ENCODE measurements at places on chromosomes 6 and 20. TPM values are rescaled to one million over a fixed set of nuclear protein-coding genes. Genes with fewer than 3 reads are reported as not detected.

Gene FABP7
- total RNA-seq = not detected

DNA sequence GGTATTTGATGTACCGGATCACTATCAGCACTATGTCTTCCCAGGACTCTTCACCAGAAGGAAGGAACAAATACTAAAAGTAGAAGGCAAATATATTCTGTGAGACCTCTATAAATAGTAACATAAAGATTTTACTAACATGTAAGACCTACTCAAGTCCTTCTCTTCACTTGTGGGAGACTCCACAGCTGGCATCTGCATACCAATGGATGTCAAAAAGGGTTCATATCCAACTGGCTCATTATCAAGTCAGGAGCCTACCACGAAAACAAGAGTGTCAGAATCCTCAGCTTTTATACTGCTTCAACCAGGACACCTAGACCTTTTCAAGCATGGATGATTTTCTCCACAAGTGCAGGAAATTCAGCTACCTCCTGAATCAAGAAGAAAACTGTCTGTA lies 20.0 kb upstream of the MARCKS start:
- no peak for DNase-seq

- DNase-seq = no peak
Measured at GRCh38 chr6:24752917-24753492, 21.7 kb upstream of the GMNN start.

Gene CYP24A1
- 0.07 TPM for total RNA-seq

Gene SLC22A3
- total RNA-seq = 2.1 TPM

Gene CFAP61
- total RNA-seq = not detected

DNA sequence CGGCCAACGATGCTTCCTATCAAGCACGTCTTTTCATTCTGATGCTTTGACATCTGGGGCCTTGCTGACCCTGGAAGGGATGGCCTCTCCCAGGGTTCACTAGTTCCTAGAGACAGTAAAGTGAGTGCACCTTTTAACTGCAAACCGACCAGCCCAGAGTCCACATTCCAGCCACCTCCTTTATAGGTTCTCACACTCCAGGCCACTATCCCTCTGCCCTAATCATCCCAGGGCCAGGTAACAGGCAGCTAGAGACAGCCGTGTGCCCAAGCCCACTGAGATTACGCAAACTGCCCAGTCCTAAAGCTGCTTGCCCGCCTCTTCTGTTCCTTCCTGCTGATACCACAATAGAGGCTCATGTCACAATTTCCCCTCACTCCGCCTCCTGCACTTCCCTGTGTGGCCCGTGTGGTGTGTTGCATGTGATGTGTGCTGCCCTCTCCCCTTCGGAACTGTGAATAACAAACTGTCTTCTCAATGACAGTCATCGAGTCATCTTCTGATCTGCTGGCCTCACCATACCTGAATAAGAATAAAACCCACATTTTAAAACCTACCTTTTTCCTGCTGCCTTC lies 123.7 kb upstream of the EXOC2 start:
- DNase-seq = no peak

- no peak for DNase-seq
Measured at GRCh38 chr6:109174916-109175315, 79.6 kb downstream of the CEP57L1 start.

- no peak for DNase-seq
Measured at GRCh38 chr6:38091613-38092012, 272.1 kb downstream of the ZFAND3 start.

GRCh38 chr6:159229651-159230051 lies 60.5 kb downstream of the FNDC1 start:
- no peak for DNase-seq

Gene ECT2L
- total RNA-seq = not detected
